ENCODE measurements at places on chromosomes 6 and 20.
A peak's percentile ranks its signal among the peaks of the same experiment; 100 is the strongest.

DNA sequence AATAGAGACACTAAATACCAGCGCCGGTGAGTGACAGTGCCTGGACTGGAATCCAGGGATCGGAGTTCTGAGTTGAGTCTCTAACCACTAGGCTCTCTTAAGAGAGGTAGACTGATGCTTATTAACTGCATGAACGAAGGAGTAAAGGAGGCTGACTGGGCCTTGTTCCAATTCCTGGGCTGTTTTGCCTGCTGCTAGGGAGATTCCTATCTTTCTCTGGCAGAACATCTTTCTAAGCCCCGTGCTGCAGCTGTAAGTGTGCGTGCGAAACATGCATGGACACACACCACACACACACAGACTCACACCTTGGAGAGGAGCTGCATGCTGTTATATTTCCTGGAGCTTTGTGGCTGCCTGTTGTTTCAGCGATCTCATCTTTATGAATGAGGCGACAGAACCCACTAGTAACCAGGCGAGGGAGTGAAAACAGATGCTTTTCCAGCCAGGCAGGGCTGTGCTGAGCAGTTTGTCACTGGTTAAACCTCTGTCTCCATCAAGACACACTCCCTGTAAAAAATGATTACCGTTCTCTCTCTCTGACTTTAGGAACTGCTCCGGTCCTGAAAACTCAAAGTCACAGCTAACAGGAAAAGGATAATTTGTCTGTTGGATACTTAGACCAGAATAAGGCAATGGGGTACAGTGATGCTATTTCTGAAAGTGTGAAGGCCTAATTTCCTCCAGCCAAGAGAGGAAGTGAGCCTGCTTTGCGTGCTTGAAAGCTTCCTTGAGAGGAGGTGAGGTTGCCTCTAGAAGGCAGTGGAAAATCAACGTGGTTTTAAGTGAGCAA, 157.4 kb upstream of the ZNF217 start:
- peak; percentile 78 for DNase-seq

GRCh38 chr6:55184782-55185530, 10.6 kb downstream of the HCRTR2 start:
- DNase-seq = no peak

DNA sequence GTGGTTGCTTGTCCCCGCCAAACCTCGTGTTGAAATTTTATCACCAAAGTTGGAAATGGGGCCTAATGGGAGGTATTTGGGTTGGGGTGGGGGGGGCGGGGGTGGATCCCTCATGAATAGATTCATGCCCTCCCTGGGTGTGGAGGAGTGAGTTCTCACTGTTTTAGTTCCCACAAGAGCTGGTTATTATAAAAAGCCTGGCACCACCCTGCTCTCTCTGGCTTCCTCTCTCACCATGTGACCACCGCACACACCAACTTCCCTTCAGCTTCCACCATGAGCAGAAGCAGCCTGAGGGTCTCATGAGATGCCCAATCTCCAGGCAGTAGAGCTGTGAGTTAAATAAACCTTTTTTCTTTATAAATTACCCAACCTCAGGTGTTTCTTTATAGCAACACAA, 111.3 kb downstream of the PRDM1 start:
- no peak for DNase-seq

DNA sequence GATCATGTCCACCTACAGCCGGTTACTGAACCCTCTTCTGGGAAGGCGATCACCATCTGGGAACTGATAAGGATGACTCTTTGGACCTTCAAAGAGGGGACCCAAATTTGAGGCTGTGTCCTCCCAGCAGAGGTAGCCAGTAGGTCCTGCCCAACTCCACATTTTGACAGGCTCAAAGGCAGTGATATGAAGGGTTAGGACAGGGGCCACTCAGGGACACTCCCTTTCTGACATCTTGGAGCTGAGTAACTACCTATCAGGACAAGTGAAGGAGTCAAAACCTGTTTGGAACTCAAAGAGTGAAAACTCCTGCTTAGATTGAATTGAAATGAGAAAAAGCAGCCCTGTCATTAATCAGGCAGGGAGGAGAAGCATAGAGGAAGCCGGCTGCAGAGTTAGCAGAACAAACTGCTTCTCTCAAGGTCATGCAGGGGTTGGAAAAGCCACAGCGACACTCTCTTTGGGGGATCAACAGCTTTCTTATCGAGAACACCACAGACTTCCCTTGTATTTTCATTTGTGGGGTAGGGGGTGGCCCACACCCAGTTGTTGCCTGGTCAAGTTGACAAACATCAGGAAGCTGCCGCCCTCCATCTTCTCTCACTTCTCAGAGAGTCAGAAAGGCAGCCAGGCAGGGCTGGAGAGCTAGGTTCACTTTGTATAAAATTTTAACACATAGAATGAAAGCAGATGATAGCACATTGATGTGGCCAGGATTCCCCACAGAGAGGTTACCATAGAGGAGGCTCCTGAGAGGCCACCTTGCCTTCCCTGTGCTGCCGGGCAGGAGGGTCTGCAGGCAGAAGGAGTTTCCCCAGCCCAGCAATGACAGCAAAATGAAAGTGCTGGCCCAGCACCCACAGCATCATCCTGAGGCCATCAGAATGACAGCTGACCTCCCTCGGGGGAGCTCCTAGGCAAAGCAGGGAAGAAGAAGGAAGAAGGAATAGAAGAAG, 47.6 kb downstream of the AGPAT4 start:
- DNase-seq = peak; percentile 20

DNA sequence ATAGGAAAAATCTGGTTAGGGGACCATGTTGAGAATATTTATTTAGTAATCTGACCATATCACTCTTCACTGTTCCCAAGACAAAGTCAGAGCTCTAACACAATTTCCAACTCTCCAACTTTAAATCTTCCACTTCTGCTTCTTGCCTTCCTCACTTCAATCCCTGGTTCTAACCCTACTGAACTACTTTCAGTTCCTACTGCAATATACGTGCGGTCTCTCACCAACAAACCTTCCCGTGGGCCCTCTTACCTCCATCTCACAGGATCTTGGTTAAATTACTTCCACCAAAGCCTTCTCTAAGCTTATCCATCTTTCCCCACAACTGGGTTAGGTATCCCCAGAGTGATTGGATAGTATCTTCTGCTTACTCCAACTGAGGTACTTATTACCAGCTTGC, 8.0 kb downstream of the EIF2S2 start:
- no peak for DNase-seq

DNA sequence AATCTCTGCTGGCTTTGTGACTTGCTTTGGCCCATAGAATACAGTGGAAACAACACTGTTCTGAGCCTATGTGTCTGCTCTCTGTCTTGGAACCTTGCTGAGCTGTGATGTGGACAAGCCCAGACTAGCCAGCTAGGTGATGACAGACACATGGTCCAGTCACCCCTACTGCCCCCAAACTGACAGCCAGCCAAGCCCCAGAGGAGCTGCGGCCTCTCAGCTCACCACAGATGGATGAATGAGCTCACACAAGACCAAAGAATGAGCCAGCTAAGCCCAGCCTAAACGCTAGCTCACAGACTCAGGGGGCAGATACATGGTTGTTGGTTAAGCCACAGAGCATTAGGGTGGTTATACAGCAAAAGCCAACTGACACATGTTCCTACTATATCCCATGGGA, 4.1 kb downstream of the AARS2 start:
- no peak for DNase-seq

- DNase-seq = no peak
Observed at GRCh38 chr6:28433119-28433518, 10.2 kb downstream of the ZSCAN23 start.

DNA sequence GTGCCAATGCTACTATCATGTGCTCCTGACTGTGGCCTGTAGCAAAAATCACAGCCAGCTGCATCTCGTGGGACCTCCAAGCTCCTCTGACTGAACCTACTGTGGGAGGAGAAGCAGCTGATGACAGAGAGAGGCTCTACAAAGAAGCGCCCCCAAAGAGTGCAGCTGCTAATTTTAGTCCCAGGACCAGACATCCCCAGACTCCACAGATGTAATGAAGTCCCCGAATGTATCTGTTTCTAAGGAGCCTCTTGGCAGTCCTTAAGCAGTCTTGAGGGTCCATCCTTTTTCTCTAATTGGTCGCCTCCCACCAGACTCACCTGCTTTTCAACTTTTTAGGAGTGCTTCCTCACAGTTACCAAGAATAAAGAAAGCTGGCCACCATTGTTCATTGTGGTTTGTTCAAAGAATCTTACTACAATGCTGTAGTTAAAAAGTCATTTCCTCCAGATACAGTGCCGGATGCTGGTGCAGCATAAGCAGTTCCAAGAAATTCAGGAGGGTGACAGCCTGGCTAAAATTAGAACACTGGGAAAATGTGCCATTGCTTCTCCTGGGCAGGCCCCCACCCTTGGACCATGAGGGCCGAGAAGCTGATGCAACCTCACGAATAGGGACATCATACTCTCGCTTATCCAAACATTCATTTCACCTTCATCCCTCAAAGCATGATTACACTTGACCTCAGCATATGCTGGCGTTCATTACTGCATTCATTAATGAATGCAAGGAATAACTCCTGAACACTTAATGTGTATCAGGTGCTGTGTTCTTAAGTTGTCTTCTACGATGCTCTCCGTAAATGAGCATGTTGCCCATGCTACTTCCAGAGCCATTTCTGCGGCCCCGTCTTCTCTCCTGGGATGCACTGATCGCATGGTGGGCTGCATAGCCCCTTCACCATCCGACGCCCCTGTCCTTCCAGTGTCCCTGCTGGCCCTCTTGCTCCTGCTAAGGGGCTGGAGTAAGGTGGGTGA, 66.4 kb downstream of the LY86 start:
- DNase-seq = peak; percentile 73

GRCh38 chr6:137688230-137688971, 178.7 kb upstream of the TNFAIP3 start:
- DNase-seq = peak; percentile 16

DNA sequence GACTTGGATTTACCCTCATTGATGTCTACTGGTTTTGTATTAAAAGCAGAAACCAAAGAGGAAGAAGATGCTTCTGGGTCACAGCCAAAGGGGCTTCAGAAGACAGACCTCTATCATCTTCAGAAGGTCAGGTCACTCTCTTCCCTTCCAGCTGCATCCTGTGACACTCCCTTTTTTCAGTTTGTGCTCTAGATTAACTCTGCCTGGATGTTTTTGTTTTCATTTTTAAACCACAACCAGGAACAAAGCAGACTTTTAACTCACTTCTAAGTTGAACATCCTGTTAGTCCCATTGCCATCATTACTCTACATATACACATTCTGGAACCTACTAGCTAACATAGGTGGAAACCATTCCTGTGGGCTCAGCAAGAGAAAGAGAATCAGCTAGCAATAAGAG, 45.2 kb downstream of the AKIRIN2 start:
- no peak for DNase-seq

- no peak for DNase-seq
Observed at GRCh38 chr6:159541296-159541695, 151.7 kb downstream of the SOD2 start.

Data from activated CD4-positive, alpha-beta T cell treated with anti-CD3 and anti-CD28 coated beads, Interleukin-2, Interleukin-4, amounts not matched to agents 100 ng/mL and 50 ng/mL, durations not matched to agents 16 hours and 8 hours (primary cell).